ENCODE measurements at places on chromosomes 5 and 9.

DNA sequence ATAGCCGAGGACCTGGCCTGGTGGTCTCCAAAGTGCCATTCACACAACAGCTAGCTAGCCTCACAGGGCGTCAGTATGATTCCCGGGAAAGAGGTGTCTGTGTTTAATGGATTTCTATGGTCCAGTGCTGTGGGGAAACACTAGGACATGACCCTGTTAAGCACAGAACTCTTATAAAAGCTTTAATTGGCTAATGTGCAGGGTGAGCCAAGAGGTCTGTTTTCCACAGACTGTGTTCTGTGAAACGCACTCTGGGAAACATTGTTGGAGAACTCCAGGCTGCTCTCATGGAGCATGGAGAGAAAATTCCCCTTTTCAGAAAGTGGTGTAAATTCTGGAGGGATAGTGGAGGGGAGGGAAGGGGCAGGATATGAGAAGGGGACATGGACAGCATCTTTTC, 331.4 kb downstream of the FBXL7 start:
- no peak for DNase-seq

DNA sequence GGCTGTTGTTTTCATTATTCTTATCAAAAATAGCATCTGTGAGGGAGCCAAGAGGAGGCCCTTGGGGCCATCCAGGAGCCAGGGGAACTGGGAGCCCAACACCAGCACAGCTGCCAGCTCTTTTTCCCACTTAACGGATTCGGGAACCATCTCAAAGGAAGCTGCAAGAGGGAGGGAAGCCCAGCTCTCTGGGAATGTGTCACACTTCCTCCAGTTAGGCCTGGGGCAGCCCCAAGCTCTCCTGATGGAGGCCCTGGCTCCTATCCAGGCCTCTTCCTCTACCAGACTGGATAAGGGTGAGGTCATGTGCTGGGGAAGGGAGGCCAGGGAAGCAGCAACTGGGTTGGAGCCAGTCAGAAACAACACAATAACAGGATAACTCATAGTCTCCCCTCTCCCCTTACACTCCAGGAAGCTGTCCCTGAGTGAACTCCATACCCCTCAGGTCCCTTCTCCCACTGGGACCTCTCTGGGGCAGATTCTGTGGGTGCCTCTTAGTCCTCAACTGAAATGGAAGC, 12.7 kb downstream of the CSF2 start:
- DNase-seq: no peak

DNA sequence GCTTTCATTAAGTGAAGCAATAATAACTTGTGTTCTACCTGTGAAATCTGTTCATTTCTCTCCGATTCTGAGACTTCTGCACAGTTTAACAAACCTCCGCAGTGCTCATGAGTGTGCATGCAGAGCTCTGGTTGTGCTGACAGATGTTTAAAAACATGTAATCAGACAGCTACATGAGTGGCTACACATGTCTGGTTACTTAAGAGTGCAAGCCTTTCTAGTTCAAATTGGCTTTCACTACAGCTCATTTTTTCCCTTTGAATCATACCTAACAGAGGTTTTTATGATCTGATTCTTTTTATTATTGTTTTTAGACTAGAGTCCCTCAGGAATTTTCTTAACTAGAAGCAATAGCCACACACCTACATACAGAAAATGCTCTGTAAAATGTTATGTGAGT, 310.2 kb downstream of the ARRDC3 start:
- no peak for DNase-seq

- DNase-seq: no peak
Observed at GRCh38 chr9:17519761-17520160, 59.1 kb upstream of the SH3GL2 start.

- DNase-seq: no peak
Observed at GRCh38 chr9:28439688-28440087, 866.4 kb upstream of the C9orf72 start.

- no peak for DNase-seq
Observed at GRCh38 chr5:172598251-172599203, 42.5 kb upstream of the NEURL1B start.

- DNase-seq: no peak
Observed at GRCh38 chr5:68173007-68173406, 42.5 kb upstream of the PIK3R1 start.

DNA sequence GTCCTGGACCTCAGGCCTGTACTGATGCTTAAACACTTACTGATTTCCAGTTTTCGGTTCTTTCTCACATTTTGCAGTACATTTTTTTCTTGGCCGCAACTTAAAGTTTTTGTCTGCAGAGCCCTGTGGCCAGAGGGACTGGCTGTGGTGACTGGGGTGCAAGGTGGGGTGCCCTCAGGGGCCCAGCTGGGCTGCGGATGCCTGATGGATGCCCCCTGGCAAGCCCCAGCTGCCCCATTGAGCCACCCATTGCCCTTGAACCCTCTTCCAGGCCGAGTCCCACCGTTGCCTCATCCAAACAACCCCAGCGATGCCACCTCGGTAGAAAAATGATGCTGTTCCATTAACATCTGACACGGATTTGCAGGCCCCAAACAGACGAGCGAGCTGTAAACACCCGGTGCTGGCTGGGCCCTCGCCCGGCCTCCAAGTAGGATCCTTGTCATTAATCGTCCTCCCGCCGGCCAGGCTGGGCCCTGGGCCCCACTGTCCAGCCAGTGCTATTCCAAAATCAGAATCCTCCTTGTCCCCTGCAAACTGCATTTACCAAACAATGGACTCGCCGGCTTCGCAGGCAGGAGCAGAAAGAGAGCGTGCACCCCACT, 107.9 kb downstream of the PHF2 start:
- no peak for DNase-seq

DNA sequence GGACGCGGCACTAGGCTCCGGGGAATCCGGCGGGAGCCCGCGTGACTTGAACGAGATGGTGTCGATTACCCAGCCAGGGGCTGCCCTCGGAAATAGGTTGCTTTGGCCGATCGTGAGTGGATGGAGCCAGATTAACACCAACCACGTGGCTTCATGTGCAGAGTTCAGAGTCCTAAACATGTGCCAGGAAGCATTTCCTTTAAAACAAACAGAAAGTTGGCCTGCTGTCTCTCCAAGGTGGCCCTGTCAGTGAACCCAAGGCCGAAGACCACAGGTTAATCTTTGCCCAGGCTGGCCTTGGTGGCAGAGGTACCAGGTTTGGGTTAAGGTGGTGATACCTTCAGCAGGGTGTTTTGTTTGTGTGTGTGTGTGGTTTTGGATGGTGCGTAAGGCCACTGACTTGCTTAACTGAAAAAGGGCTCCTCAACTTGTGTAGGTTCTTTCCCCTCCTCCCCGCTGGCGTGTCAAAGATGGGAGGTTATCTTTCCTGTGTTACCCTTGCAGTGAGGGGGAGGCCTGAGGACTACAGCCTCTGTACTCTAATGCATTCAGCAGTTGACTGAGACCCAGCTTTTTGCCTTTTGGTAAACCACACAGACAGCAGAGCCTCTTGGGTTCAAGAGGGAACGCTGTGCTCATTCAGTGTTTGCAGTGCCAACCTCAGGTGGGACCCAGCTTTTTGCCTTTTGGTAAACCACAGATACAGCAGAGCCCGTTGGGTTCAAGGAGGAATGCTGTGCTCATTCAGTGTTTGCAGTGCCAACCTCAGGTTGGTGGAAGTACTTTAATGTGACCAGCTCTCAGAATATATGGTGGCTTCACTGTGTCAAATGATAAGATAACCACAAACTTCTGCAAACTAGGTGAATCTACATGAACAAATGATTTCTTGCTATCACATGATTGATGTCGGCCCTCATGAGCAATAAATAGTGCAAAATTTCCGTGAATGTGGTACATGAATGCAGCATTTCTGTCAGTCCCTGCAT, 1.4 kb downstream of the IQGAP2 start:
- DNase-seq: peak; percentile 46

GRCh38 chr5:170644501-170644900, 139.0 kb upstream of the GABRP start:
- DNase-seq: no peak

DNA sequence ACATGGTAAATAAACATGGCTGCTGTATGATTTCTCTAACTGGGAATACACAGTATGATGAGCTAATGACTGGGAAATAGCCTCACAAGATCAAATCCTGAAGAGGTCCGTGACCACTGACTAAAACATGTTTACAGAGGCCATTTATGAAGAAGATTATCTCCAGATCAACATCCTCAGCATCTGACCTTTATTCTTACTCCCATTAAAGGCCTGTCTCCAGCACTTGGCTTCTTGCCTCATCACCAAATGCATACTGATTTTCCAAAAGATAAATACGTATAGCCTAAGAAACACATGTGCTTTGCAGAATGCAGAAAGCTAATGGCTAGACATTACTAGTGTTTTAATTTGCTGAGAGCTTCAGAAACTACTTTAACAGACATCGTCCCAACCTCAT, 108.0 kb upstream of the TSLP start:
- no peak for DNase-seq

GRCh38 chr5:126300293-126300692, 122.9 kb upstream of the GRAMD2B start:
- DNase-seq: no peak

GRCh38 chr9:92276331-92277032, 17.0 kb downstream of the IARS1 start:
- DNase-seq: no peak

- DNase-seq: peak; percentile 98
Observed at GRCh38 chr9:127224883-127225739, 39.5 kb upstream of the GARNL3 start.

DNA sequence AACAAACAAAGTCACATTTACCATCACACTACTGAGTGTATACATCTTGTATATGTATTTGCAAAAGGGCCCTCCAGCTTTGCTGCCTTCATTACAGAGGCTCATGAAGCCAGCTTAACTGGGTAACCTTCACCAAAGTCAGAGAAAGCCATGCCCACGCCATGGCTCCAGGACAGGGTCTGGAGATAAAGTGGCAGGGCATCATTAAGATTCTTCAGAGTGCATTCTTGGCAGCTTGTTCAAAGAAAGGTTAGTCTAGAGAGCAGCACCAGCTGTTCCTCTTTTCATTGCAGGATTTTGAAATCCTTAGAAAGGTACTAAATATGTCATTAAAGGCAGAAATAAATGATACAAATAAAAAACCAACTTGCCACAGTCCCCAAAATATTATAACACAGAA, 333.2 kb downstream of the NDUFS4 start:
- no peak for DNase-seq

GRCh38 chr5:156350256-156350655, 23.3 kb downstream of the SGCD start:
- DNase-seq: no peak

- no peak for DNase-seq
Observed at GRCh38 chr9:95250462-95251221, 66.9 kb downstream of the FANCC start.

- DNase-seq: no peak
Observed at GRCh38 chr5:73644385-73644963, 18.5 kb downstream of the ARHGEF28 start.

DNA sequence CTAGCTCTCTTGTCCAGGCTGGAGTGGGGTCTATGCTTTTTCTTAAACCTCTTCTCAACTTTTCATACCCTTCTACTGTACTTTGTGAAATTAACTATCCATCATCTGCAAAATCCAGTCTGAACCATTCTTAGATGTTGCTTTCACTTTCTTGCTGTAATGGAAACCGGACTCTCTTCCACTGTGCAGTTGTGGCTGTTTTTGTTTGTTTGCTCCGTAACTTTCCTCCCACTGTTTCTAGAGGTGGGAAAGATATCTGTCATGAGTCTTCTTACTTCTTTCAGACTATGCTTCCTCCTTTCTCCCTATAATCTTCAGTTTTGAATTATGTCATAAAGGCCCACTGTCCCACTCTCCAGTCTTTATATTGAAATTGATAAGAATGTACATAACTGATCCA, 6.5 kb downstream of the TNPO1 start:
- DNase-seq: no peak

DNA sequence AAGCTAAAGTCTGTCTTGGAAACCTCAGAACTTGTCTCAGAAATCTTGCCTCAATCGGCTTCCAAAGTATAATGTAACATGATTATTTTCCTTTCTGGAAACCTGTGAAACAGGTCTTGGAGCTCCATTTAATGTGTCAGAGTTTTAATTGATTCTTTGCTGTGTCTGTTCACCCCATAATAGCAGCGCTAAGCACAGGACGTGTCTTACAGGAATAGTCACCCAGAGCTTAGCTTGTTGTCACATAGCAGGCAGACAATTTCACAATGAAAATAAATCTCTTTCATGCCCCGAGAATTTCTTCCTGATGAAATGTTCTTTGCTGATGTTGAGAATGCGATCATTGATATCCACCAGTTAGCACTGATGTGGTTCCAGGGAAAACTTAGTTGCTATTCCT, 40.2 kb upstream of the PTPN3 start:
- DNase-seq: no peak

DNA sequence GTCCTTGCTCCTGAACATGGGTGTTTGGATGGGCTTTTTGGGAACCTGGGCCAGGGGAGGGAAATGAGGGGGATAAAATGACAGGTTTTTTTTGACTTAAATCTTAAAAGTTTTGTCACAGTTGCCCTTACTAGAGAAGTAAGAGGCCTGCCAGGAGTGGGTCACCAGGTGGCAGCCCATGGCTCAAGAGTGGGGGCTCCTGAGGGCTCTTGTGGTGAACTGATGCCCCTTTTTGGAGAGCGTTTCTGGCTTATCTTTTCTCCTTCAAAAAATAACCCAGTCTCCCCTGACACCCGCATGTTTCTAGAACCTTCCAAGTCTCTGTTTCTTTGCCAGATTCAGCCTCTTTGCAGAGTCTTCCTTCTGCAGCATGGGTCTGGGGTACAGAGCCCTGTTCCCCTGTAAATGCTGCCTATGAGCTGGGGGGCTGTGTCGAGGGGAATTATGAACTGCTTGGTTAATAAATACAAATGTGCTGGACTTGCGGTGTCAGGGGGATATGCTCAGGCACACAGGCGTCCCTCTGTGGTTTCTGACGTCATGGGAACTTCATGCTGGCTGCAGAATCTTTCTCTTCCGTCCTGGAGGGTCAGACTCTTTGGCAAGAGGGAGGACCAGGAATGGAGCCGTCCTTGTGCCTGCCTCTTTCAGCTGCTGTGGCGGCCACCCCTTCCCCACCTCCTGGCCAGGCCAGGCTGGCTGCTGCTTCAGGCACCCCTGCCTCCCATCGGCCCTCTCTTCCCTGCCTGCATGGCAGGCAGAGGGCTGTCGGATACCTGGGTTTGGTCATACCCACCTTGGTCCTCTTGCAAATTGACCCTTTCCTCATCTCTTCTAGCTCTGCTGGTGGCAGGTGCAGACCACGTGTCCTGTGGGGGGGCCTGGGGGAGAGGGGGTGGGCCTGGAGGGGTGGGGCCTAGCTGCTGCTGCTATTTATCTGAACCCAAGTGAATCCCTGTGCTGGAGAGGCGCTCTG, 30.1 kb downstream of the PTPA start:
- no peak for DNase-seq

All from HuH-7.5 (cell line).